Esophagus mucosa (tissue), 1 donor: ENCODE measurements at places on chromosomes 12 and 14.

DNA sequence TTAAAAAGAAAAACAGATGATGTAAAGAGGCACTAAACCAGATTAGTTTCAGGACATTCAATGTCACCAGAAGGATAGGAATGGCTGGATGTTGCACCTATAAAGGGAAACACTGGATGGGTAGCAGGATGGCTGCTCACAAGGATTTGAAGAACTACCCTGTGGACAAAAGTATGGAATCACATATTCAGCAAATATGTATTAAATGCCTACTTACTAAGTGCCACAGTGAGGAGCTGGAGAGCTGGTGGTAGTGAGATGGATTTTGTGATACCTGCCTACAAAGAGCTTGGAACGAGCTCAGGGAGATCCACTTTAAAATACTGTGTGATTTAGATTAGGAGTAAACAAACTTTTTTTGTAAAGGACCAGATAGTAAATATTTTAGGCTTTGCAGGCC, 316.2 kb downstream of the PAWR start:
- no peak for ATAC-seq

DNA sequence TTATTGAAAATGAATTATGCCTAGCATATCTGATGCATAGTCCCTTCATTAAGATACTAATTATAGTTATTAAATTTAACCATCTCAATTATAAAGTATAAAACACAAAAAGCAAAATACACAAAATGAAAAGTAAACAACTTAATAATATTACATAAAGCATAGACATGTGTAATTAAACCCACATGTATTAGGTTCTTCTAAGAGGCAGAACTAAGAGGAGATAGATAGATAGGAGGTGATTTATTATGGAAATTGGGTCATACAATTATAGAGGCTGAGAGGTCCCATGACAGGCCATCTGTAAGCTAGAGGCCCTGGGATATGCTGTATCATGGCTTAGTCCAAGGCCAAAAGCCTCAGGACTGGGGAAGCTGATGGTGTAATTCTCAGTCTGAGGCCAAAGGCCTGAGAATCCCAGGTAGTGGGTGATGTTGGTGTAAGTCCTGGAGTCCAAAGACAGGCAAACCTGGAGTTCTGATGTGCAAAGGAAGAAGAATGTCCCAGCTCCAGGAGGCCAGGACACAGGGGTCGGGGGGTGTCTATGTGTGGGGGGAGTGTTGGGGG, 953.3 kb downstream of the TRHDE start:
- ATAC-seq, result no peak

DNA sequence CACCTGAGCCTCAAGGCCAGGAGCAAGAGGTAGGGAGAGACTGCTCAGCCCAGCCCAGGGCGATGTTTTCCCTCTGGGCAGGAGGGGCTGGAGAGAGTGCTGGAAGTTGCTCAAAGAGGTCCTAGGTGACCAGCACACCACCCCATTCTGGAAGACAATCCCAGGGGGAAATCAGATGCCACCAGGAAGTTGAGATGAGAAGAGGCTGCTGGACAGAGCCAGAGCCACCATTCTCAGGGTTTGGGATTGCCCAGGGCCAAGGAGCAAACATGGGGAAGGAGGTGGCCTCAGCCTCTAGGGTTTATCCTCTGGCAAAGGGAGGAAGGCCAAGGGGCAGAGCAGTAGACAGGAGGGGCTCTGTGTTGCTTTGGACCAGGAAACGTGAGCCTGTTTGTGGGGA, 11.6 kb downstream of the CCDC85C start:
- no peak for ATAC-seq

- no peak for ATAC-seq
Observed at GRCh38 chr14:22448035-22448904, 140.8 kb downstream of the DAD1 start.

DNA sequence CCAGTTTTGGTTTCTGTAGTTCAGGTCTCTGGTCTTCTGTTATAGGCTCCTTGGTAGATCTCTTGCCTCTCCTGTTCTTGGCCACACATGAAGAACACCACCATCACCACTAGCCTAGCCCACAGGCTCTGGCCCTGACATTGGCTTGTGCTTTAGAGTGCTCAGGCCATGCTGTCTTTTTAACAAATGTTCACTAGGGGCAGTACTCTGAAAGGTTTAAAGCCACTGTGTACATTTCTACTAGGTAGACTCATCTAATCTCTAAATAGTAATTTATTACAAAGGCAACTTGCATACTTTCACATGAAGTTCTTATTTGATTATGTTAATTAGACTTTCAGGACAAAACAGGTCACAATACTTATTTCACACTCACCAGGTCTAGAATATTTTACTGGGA, 38.3 kb downstream of the PDE6H start:
- peak; percentile 32 for ATAC-seq

- ATAC-seq, result peak; percentile 48
Observed at GRCh38 chr14:80946187-80946586, 4.6 kb upstream of the CEP128 start.

GRCh38 chr12:54409267-54409666, 9.8 kb downstream of the ITGA5 start:
- ATAC-seq, result no peak

DNA sequence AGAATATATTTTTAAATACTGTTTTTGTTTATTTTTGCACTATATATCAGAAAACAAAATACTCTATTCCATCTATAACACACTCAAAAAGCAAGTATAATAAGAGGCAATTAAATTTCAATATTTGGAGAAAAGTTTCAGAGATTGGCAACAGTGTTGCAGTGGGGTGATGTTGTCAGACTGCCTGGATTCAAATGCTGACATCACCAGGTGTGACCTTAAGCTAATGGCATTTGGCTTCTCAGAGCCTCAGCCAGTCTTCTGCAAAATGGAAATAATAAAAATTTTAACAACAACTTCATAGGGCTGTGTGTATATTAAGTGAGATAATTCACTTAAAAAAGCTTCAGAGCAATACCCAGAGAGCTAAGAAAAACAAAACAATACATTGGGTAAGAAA, 74.7 kb downstream of the TMTC1 start:
- ATAC-seq, result no peak

DNA sequence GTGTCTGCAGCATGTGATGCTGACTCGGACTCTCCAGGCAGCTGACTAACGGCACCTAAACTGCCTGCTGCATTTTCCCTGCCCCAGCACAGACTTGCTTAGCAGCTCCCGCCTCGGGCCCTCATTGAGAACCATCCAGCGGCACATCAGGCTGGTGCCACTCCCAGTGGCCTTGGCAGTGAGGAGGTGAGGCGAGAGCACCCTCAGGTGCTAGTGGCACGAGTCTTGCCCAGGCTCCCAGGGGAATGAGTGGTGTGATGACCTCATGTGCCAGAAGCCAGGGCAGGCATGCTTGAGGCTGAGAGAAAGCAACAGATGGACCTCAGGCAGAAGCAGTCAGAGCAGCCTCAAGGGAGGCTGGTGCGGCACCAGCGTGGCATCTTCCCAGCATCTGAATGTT, 60.2 kb downstream of the PRKCH start:
- ATAC-seq, result peak; percentile 96

DNA sequence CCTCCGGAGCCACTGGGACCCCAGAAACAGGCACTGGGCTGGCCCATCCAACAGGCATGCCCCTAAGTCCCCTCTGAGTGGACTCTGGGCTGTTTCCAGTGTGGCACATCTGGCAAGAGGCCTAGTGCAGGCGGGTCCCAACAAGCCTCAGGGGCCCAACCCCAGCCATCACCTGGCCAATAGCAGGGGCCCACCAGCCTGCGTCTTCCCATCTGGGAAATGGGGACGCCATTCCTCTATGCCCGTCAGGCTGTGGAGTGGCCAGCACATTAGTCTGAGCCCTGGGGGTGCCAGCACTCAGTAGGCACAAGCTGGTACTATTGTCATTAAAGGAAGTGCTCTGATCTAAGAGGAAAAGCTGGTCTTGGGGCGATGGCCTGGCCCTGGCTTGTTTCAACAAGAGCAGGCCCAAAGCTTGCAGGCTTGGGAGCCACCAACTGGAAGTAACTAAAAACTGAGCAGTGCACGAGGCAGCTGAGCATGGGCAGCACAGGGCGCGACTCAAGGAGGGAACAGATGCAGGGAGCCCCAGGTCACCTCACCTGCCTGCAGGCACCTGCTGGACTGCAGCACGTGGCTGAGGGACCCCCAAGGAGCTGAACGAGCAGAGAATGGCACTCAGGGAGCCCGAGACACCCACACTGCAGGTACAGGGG, 8.4 kb downstream of the DEGS2 start:
- ATAC-seq, result peak; percentile 49

- peak; percentile 54 for ATAC-seq
Observed at GRCh38 chr12:109822951-109823411, 10.2 kb downstream of the TRPV4 start.

DNA sequence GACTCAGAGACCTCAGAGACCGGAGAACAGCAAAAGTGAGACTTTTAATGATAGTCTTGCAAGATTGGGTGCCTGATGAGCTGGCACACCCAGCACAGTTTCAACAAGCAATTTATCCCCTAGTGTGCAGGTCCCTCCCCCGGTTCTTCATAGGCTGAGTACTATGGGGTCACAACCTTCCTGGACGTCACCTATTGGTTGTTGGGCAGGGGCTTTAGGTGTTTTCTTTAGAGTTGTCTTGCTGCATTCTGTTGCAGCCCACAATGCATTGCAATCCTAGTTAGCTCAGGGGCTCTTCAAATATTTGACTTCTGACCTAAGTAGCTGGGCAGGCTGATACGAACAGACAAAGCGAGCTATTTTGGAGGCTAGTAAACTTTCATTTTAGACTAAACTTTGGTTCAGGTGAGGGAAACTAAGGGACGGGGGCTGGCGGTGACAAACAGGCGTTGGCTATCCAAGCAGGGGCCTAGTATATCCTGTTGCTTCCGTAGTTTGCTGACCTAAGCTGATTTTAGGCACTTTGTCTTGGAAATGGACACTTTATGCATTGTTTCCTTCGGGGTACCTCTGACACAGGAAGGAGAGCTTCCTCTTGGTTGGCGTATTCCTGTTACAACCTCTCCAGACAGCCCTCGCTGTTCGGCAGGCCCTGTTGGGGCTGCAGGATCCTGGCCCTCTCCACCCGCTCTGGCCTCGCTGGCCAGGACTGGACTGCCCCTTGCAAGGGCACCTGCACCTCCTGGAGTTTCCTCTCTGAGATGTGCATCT, 14.1 kb downstream of the SIVA1 start:
- ATAC-seq, result no peak

GRCh38 chr12:9588749-9589148, 19.0 kb downstream of the KLRB1 start:
- no peak for ATAC-seq

- ATAC-seq, result no peak
Observed at GRCh38 chr12:32211066-32211899, 104.6 kb downstream of the BICD1 start.

DNA sequence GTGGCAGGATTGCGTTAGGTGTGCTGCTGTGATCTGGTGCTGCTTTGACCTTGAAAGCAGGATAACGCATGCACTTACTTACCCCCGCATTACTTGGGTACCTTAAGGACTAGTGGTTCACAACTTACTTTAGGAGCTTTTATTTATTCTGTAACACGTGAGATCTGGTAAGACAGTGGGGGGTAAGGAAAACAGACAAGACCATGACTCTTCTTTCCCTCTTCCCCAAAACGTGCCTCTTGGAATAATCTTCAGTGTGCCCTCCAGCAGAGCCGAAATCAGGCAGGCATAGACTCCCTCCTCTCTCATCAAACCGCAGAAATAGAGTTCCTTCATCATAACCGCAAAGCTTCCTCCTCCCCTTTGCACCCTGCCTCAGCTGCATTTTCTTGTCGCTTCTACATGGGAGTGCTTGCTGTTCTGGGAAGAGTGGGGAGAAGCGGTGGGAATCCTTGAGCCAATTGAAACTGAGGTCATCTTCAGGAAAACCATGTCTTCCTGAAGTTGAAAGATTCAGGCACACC, 43.4 kb downstream of the RAD52 start:
- no peak for ATAC-seq

DNA sequence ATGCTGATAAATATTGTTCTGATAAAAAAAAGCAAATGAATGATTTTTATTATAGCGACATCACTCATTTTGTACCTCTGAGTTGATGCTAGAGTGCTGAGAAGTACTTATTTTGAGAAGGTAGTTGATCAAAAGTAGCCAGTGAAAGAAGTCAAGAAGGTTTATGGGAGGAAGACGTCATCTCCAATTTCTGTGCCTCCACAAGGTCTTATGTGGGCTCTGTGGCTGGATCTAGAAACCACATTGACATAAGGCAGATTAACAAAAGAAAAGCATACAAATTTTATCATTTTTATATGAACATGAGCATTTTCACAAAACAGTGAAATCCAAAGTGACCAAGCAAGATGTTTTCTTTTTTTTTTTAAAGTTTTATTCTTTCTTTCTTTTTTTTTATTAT, 289.5 kb upstream of the FAR2 start:
- ATAC-seq, result no peak

GRCh38 chr14:88955455-88955854, 131.0 kb downstream of the TTC8 start:
- no peak for ATAC-seq

DNA sequence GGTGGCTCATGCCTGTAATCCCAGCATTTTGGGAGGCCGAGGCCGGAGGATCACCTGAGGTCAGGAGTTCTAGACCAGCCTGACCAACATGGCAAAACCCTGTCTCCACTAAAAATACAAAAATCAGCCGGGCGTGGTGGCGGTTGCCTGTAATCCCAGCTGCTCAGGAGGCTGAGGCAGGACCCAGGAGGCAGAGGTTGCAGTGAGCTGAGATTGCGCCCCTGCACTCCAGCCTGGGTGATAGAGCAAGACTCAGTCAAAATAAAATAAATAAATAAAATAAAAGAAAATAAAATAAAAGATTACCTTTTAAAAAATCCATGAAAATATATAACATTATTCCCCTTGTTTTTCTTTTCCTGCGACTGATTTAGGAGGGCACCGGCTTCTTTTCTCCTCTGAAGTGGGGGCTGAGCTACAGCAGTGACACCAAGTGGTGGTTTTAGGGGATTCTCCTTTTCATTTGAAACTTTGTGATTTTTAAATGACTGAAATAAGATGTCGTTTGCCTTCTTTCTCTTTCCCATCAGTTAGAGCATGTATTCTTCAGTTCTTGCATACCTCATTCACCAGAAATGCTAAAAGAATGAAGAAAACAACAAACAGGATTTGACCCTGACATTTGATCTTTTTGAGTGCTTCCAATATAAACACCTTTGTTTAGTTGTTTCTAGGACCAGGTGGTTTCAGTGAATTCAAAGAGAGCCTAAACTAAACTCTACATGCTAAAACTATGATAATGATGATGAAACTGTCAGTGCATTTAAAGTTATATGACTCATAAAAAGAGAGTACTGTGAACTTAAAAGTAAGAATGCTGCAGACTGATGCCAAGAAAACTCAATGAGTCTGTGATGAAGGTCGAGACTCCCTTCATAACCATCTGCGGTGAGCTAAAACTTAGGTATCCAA, 22.6 kb upstream of the PKP2 start:
- ATAC-seq, result peak; percentile 55

DNA sequence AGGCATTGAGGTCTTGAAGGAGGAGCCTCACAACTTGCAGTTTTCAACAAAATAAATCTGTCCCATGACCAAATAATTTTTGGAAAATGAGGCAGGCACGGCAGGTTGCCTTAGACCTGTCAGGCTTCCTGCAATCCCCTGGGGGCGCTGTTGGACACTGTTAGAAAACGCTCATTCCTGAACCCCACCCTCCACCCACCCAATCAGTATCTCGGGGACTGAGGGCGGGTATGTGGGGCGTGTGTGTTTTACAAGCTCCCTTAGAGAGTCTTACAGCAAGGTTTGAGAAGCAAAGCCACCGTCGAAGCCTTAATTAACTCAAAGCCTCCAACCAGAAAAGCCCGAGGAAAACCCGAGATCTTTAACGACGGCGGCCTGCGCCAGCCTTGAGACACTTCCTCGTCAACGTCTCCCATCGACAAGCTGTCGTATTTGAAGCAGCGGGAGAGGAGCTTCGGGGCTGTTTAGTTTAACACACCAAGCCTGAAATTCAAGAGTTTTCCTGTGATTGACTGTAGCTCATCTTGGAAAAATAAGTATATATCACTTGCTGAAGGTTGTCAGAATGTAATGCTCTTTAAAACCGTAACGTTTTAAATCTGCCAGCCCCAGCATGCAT, 123.0 kb downstream of the GLT1D1 start:
- ATAC-seq, result no peak
